ENCODE measurements at places on chromosomes 2 and 18.

DNA sequence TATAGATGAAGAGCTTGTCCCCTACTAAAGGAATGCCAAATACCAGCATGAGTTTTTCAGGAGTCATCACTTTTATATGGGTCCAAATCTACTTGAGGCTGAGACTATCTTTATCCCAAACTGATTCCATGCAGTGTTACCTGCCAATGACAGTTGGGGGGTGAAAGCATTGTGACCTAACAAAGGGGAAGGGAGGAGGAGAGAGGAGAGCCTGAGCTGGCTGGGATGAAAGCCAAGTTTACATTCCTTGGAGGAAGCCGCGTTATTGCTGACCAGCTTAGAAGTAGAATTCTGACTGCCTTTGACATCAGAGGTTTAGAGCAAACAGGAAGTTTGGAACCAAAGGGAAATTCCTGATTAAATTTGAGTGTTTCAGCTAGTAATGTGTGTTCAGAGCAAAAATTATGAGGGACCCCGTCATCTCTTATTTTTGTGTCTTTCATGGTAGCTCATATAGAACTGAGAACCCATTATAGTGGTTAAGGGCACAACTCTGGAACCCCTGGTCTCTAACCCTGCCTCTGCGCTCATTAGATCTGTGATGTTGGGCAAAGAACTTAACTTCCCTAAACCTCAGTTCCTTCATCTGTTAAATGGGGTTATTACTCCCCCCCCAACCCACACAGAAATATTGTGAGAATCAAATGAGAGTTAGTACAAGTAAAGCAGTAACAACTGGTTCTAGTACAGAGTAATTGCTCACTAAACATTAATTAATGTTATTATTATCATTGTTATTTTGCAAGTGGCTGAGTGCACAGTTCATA, 199.3 kb upstream of the EPAS1 start:
- DNase-seq, result no peak

DNA sequence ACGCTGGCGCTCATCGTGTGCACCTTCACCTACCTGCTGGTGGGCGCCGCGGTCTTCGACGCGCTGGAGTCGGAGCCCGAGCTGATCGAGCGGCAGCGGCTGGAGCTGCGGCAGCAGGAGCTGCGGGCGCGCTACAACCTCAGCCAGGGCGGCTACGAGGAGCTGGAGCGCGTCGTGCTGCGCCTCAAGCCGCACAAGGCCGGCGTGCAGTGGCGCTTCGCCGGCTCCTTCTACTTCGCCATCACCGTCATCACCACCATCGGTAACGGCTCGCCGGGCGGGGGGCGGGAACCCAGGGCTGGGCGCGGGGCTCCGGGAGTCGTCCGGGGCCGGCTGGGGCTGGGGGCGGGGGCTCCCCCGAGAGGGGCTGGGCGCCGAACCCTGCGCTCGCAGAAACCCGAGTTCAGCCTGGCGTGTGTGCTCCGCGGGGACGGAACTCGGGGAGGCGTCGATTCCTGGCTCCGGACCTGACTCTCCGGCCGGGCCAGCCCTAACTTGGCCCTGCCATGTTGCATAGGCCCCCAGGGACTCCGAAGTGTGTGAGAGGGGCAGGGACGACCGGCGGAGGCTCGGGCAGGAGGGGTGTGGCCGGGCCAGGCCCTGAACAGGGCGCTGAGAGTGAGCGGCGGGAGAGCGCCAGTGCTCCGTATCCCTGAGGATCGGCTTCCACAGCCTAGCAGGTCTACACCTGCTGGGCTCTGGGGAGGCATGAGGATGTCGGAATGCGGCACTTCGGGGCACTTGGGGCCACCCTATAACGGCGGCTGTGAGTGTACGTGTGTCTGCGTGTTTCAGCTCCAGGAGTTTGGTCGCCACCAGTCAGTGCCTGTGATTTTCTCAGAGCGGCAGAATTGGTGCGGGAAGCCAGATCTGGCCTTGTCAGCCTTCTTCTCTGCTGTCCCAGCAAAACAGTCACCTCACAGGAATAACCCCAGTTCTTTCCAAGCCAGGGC, 651 bp downstream of the KCNK3 start:
- DNase-seq, result no peak

- DNase-seq, result no peak
Observed at GRCh38 chr2:239930871-239931771, 94.0 kb downstream of the NDUFA10 start.

- no peak for DNase-seq
Observed at GRCh38 chr2:217142649-217143266, 282.9 kb upstream of the TNP1 start.

- no peak for DNase-seq
Observed at GRCh38 chr2:82675186-82675585, 1783.9 kb downstream of the SUCLG1 start.

DNA sequence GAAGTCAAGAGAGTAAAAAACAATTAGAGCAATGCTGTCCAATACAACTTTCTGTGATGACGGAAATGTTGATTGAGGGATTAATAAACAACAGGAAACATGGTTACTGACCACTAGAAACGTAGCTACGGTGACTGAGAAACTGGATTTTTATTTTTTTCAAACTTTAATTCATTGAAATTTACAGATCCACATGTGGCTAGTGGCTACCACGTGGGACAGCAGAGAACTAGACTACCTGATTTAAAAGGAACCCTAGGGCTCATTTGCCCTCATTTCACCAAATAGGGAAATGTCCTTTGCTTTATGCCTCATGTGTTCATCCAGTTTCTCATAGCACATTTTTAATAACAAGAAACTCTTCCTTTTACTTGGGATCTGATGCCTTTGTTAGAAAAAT, 413.0 kb downstream of the TGIF1 start:
- no peak for DNase-seq

DNA sequence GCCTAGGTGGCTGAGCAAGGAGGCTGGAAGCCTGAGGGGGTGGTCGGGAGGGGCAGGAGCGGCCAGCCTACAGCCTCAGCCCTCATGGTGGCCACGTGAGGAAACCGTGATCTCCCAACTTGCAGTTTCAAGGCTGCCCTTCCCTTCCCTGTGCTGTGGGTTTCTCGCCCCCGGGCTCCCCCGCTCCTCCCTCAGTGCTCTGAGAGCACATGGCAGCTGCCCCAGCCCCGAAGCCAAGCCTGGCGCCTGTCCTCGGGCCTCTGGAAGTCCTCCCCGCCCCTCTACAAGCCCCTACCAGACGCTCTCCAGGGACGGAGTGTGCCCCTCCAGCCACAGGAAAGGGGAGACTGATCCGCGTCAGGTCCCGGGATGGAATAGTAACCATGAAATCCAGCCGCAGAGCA, 586 bp upstream of the ANKRD23 start:
- DNase-seq, result no peak

DNA sequence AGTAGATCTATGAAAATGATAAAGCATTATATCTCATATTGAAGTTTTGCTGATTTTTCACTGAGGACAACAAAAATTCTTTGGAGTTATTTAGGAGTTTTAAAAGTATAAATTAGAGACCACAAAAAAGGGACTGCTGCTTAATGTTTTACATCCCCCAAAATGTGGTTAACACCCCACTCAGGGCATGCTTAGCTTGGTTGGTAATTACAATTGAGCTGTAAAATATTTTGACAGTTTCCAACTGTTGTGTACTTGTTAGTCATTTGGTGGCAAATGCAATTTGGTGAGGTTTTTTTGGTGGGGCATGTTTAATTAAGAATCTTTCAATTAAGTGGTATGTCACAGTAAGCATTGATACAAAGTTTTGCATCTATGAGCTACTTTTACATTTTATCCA, 137.3 kb upstream of the OTX1 start:
- no peak for DNase-seq

DNA sequence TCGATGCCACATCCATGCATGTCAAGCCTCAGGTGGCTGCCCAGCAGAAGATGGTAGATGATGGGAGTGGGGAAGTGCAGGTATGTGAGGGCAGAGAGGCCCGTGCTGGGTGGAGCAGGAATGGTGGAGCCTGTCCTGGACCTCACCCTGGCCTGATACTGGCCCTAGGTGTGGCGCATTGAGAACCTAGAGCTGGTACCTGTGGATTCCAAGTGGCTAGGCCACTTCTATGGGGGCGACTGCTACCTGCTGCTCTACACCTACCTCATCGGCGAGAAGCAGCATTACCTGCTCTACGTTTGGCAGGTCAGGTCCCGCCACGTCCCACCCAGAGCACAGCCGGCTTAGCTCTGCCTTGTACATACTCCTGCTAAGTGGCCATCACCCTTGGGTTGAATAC, 13.0 kb downstream of the VIL1 start:
- DNase-seq, result no peak

- no peak for DNase-seq
Observed at GRCh38 chr18:46156843-46157242, 52.7 kb downstream of the HAUS1 start.

DNA sequence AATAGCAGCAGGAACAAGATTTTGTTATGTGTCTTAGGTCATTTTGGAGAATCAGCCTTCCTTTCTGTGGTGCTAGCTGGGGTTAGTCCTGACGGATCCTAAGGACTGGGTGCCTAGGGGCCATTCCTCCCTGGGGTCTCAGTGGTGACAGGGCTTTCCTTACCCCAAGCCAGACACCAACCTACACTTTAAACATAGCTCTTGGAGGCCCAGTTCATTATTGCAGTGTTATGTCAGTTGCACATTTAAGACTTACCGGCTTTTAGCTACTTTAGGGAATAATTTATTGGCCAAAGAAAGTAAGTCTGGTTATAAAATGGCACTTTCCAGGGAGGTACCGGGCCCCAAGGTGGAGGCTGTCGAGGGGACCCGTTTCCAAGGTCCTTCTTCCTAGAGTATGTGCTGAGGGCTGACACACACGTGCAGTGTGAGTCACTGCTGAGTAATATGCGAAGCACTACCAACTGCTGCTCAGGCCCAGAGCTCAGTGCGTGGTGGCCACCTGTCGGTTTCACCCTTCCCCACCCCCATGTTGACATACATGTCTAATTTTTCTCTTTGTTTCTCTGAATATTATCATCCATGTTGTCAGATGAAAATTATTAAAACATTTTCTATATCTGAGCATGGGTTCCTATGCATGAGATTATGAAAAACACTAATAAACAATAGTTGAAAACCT, 37.0 kb upstream of the GRHL1 start:
- DNase-seq, result no peak

DNA sequence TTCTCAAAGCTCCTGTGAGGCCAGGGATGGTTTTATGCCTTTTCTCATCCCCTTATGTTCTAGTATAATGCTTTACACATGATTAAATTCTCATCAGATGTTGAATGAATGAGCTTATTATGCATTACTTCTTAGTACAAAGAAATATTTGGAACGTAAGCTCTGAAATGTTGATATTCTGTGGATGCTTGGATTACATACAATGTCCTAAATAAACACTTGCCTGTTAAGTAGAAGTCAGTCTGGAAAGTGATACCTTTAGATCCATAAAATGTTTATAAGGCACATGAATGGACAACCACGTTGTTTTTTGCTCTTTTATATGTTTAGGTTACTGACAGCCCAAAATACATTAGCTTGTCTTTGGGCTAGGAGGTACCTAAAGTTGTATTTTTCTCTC, 248.6 kb downstream of the NEDD4L start:
- DNase-seq, result no peak

DNA sequence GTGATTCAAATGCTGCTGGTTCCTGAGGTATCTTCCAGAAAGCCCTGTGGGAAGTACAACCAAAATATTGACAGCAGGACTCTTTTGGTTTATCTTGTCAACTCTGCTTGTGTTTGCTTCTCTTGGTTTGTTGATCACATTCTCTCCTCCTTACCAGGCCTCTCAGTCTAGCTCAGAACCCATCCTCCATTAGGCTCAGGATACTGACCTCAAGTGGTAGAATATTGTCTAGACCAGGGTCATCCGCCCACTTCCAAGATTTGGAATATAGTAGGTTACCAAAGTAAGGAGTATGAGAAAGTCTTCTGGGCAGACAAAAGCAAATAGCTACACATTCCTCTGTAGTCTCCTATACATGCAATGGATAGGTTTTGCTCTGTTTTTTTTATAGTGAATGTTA, 56.6 kb downstream of the XIRP2 start:
- no peak for DNase-seq

GRCh38 chr18:28781616-28782362, 604.9 kb upstream of the CDH2 start:
- DNase-seq, result no peak

- no peak for DNase-seq
Observed at GRCh38 chr2:174722942-174723592, 41.2 kb downstream of the CHRNA1 start.

- DNase-seq, result no peak
Observed at GRCh38 chr2:132984731-132985130, 314.7 kb upstream of the LYPD1 start.

- no peak for DNase-seq
Observed at GRCh38 chr2:225120186-225120585, 77.9 kb upstream of the DOCK10 start.

- no peak for DNase-seq
Observed at GRCh38 chr2:27400348-27401135, 8.8 kb downstream of the PPM1G start.

DNA sequence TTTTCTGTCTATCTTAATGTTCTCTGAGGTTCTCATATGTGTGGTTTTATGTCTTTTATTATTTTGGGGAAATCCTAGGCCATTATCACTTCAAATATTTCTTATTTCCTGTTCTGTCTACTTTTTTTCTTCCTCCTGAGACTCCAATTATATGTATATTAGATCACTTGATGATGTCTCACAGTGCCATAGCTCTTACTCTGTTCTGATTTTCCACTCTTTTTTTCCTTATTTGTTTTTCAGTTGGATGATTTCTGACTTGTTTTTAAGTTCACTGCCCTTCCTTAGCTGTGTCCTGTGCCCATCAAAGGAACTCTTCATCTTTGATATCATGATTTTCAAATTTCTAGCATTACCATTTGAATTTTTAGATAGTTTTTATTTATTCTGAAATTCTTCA, 24.1 kb downstream of the FAM228B start:
- no peak for DNase-seq

DNA sequence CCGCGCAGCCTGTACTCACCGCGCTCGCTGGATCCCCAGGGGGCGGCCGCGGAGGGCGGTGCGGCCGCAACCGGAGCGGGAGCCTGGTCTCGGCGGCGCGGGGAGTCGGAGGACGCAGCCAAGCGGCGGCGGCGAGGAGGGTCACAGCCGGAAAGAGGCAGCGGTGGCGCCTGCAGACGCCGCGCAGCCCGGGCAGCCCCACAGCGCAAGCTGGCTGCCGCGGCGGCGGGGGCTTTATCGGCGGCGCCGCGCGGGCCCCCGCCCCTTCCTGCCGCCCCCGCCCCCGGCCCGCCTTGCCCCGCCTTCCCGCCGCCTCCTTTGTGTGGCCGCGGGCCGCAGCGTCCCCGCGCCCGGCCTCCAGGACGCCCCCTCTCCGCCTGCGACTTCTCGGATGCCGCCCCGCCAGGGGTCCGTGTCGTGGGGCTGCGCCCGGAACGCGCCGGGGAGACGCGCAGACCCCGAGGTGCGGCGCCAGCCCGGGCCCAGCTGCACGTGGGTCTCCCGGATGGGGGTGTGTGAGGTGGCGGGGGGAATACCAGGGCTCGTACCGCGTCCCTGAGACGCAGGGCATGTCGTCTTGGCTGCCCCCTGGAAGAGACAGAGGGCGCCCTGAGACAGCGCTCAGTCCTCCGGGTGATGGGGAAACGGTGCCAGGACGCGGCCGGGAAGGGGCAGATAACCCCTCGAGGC, at the start of gene SERPINE2:
TSS of gene SERPINE2 (minus strand) at position 207 of the 690 bp plus-strand sequence. CDS start 37,386 bp downstream, outside the sequence.
- DNase-seq, result peak; percentile 59

GRCh38 chr2:210839450-210839849, 283.1 kb downstream of the CPS1 start:
- no peak for DNase-seq
